NCI-H2029 treated with DMSO at 0.1 percent for 48 hours (cell line): ENCODE measurements at places on chromosomes 16 and 17.

GRCh38 chr17:78966123-78966813, 13.5 kb downstream of the LGALS3BP start:
- no peak for DNase-seq

- DNase-seq = no peak
Measured at GRCh38 chr17:50908140-50908859, 42.1 kb upstream of the TOB1 start.

- DNase-seq = no peak
Measured at GRCh38 chr17:48043176-48043575, 5.0 kb upstream of the NFE2L1 start.

GRCh38 chr17:31744511-31744951, 114.5 kb downstream of the COPRS start:
- no peak for DNase-seq

DNA sequence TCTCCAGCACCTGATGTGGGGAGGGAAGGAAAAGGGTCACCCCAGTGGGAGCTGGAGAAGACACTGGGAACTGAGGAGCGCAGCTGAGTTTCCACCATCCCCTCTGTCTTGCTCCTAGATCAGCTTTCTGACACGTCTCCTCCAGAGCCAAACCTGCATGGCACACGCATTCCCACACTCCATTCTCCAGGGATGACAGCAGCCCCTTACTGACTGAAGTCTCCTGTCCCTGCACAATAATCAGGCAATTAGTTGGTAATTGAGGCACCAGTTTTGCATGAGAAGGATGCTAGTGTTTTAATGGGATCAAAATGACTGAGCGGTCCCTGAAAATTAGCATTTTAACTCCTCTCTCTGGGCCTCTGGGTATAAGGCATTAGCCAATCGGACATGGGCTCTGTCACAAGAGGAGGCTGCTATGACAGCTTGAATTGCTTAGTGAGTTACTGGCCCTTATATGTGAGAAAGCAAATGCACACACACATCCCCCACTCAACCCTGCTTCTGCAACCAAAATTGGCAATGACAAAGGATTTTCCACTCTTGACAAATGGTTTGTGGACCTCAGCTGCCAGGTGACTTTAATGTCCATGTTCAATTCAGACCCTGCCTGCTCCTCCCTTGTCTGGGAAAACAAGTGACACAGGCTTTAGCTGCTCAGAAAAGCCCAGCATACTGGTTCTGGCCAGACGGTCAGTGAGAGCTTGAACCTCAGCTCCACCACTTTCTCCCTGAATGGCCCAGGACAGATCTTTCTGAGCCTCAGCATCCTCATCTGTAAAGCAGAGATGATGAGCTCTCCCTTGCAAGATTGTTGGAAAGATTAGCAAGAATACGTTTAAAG, 57.2 kb upstream of the SREBF1 start:
- DNase-seq = no peak

- DNase-seq = no peak
Measured at GRCh38 chr16:84045001-84045817, 2.6 kb upstream of the SLC38A8 start.

GRCh38 chr16:82694239-82694874, 67.6 kb downstream of the CDH13 start:
- DNase-seq = no peak

GRCh38 chr16:22070361-22071330, 21.7 kb upstream of the VWA3A start:
- no peak for DNase-seq

- no peak for DNase-seq
Measured at GRCh38 chr16:55572439-55572838, 6.0 kb downstream of the CAPNS2 start.

DNA sequence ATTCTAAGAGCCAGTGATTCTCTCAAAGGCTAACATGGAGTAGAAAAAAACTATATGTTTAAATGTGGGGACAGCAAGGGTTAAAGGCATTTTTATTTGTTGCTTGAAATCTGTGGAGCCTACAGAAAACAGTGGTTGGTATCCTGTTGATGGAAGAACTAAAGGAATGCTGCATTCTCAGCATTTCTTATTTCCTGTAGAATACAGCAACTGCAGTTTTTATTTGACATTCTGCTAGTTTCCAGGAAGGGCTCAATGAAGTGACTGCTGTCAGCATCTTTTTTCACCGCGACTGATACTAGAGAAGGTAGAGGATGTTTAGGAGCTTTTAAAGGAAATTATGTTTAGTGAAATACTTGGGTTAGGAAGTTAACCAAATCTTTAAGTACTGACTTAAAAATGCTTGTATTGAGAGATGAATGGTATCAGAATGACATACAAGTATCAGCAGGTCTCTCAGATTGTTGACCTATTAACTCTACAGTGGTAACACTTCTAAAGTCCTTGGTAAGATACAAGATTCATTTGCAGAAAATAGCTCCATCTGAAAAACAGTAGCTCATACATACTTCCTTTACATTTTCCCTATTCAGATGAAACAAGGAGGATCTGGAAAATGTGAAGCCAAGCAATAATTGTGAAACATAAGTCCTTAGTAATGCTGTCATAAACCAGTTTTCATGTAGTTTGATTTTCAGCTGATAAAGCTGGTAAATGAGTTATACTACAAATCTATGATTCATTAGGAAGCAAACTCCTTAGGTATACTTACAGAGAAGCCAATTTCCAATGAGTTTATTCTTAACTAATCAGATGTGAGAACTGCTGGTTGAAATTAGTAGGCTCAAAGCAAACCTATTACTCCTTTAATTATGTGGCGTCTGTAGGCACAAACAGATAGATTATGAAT, 15.2 kb downstream of the CLTC start:
- DNase-seq = no peak

- no peak for DNase-seq
Measured at GRCh38 chr17:32492648-32493289, 6.0 kb downstream of the CDK5R1 start.

DNA sequence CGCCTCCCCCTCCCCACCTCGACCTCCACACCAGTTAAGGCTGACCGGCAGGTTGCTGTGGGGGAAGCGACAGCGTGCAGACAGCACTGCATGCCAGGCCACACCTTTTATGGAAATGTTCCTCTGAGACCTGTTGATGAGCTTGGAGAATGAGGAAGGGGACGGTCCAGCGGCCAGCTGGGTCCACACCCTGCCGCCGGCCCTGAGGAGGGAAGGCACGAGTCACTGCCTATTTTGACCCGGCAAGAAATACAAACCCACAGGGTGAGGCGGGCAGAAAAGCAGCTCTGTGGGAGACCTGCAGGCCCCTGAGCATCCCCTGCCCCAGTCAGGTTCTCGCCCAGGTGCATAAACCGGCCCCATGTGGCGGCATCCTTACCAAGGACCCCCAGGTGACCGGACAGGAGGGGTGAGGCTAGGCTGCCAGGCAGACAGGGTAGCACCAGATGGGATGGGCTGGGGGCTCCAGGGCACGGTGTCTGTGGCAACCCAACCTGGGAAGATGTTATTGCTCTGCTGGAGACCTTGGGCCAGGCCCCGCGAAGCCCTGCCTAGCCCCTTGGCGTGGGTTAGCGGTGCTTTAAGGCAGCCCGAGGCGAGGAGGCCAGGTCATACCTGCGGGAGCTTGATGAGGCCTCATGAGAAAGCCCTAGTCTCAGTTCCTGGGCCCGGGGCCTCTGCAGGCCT, 12.7 kb downstream of the NATD1 start:
- DNase-seq = no peak

- no peak for DNase-seq
Measured at GRCh38 chr16:3548445-3548844, 28.8 kb downstream of the NLRC3 start.
